ENCODE measurements at places on chromosomes 7 and 10.

DNA sequence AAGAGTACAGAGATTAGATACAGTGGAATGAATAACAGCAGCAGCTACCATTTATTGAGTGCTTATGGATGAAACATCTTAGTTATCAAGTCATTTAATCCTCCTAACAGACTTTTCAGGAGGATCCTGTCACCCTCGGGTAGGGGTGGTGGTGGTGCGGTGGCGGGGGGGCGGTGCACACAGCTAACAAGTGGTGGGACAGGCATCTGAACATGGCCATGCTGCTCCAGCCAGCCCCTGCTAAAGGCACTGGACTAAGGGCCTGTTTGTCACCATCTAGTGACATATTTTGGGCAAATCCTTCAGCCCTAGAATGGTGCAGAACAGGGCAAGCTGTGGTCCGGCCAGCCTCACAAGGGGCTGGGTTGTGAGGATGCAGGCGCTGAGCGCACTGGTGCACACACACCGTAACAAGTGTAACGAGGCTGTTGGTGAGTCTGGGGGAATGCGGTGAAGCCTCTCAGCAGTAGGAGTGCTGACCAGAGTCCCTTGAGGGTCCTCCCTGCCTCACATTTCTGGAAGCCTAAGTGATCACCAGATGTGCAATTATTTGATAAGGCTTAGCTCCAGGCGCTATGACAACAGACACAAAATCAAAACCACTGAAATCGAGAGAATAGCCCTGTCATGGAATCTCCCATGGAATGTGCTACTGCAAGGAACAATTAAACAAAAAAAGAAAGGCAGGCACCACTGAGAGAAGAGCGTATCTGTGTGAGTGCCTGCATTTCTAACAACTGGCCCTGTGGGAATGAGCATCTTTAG is 102.2 kb downstream of the RNF216 start:
- DNase-seq: no peak

DNA sequence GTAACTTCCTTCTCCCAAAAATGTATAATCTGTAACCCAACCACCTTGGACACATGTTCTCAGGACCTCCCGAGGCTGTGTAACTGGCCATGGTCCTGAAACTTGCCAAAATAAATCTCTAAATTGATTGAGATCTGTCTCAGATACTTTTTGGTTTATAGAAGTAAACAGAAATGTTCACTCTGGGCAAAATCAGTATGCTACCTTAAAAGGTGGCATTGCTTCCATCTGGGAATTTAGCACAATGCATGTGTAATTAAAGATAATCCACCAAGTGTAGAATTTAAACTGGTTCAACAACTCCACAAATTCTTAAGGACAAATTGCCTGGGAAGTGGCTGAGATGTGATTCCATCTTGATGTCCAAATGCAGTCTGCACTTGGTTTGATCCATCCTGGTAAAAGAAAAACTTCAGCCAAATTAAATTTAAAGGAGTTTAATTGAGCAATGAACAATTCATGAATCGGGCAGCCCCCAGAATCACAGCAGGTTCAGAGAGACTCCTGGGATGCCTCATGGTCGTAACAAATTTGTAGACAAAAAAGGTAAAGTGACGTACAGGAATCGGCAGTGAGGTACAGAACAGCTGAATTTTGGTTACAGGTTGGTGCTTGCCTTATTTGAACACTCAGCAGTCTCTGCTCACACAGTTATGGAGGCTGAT is 102.6 kb upstream of the PFKP start:
- DNase-seq: no peak

GRCh38 chr7:100191775-100192174 is 14.1 kb downstream of the STAG3 start:
- DNase-seq: no peak

GRCh38 chr10:113023017-113023416 is 73.0 kb downstream of the TCF7L2 start:
- DNase-seq: no peak

GRCh38 chr7:33926535-33926934 is 21.2 kb downstream of the BMPER start:
- DNase-seq: no peak

- DNase-seq: no peak
Measured at GRCh38 chr10:103540722-103541121, 47.2 kb downstream of the NEURL1 start.

DNA sequence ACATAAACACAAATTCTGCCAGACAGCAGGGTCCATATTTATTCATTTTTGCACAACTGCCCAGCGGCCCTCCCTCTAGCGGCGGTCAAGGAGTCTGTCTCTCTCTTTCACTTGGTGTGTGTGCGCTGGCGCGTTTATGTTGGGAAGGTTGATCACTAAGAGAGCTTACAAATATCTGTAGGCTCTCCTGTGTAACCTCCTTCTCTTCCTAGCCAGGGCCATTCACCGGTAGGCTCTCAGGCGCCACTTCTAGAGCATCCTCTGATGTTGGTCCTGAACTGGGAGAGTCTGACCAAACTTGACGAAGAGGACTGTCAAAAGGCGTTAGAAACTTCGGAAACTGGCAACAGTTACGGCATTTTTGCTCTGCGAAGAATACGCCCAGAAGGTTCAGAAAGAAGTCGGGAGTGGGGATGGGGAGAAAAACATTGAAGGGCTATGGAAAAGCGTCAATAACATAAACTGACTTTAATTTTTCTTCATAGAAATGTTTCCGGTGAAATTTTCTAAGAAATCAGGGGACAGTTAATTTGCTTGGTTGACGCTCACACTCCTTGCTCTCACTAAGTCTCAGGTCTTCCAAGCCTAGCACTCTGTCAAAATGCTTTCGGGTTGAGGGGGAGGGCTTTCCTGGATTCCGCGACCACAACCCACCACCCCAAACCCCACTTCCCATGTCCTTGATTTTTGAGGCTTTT is 731.1 kb downstream of the ZWINT start:
- no peak for DNase-seq

DNA sequence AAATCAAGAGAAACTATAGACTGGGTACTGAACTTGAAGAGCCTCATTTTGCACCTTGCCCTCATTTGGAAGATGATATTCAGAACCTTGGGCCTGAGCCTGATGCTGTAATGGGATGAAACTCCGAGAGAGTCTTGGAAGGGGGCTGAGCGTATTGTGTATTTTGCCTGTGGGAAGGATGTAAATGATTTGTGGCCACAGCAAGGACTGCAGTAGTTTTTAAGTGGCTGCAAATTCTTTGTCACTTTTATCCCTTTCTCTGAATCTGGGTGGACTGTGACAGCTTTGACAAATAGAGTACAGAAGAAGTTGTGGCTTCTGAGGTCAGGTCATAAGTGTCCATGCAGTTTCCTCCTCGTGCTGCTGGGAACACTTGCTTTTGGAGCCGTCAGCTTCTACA is 221.2 kb downstream of the ADRA2A start:
- DNase-seq: no peak

DNA sequence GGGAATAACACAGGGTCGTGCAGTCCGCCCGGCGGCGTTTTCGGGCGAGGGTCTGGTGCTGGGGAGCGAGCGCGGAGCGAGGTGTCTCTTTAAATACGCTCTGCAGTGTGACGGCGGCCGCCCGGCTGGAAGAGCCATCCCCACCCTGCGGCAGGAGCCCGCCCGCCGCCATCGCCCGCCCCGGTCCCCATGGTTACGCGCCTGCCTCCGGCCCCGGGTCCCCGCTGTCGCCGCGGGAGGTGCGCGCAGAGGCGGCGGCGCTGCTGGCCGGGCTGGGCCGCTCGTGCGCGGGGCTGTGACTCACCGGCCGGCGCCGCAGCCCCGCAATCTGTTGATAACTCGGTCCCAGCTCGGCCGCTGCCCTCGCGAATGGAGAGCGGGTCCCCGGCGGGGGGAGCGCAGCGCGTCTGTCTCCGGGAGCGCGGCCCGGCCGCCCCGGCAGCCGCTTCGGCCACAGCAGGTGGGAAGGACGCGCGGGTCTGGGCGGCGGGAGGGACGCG is at the start of gene ADGRA1:
Gene ADGRA1, plus strand, starts transcription at position 246 of the 500 bp plus-strand sequence. CDS start 986 bp downstream, outside the sequence.
- no peak for DNase-seq

GRCh38 chr10:128009372-128010126 is 102.6 kb downstream of the PTPRE start:
- no peak for DNase-seq

GRCh38 chr10:110524859-110525232 is 27.1 kb downstream of the DUSP5 start:
- no peak for DNase-seq

DNA sequence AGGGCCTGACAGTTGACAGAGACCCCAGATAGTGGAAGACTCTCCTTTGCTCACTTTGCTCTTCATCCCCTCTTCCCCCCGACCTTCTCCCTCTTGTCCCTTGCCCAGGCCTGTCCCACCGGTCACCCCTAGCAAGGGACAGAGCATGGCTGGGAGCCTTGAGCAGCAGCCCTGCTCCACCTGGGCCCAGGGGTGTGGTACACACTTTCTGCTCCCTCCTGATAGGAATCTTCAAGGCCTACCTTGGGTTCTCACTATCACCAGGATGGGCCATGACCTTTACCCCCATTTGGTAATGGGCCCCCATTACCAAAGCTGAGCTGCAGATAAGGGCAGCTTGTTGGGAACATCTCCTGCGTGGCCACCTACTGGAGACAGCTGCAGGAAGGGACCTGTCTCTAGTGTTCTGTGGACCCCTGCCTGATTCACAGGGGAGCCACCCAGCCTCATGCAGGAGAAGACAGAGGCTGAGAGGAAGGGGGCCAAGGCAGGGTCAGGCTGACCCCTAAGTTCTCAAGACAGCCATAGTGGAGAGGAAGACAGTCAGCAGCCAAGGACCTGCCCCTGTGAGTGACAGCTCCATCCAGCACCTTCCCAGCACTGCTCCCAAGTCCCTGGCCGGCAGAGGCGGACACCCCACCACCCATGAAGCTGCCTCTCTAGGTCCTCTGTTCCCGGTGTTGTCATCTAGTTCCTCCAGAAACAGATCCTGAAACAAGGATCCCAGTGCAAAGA is 913 bp upstream of the NPC1L1 start:
- no peak for DNase-seq

GRCh38 chr7:94434042-94434441 is 39.3 kb downstream of the COL1A2 start:
- no peak for DNase-seq

DNA sequence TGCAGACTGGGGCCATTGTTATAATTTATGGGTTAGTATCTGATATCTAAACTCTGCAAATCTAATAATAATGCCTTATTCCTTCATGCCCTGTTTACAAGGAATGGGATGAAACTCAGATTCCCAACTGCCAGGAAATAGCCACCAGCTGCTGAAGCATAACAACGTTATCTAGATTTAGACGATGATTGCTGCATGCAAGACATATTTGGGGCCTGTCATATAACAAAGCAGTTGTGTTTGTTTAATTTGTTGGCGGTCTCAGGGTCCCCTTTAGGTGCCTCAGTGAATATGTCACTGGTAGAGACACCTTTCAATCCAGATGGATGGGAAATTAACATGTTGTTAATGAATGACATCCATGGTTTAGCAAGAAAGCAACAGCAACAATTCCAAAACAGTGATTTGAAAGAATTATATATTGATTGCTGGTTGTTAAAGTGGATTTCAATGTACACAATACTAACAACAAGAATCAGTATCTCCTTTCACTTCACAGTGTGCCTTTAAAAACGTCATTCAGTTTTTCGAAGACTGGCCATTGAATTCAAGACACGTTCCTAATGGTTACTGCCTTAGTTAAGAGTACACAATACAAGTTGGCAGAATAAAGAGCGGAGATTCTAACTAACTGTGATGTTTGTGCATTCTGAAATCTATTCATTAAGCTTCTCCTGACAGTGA is 860.6 kb upstream of the CELF2 start:
- DNase-seq: no peak

DNA sequence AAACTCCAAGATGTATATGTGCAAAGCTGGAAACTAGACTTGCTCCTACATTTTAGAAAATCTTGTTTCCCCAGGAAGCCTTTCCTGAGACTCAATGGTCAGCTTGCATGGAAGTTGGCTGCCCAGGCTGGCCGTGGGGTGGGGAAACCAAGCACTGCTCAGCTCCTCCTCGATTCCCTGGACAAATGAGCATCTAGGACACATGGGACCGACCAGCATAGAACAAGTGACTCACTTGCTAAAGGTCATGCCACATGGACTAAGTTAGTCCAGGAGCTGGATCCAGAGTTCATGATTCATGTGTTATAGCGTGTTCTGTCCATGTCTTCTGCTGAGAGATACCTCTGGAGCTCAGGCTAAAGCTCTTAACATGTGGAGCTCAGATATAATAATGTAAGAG is 6.2 kb downstream of the FAM180A start:
- no peak for DNase-seq
